GM20000 (cell line): ENCODE measurements at places on chromosomes 7 and 10.

- no peak for DNase-seq
These were observed 225.9 kb downstream of the PAXIP1 start for GRCh38 chr7:154777023-154777422.

DNA sequence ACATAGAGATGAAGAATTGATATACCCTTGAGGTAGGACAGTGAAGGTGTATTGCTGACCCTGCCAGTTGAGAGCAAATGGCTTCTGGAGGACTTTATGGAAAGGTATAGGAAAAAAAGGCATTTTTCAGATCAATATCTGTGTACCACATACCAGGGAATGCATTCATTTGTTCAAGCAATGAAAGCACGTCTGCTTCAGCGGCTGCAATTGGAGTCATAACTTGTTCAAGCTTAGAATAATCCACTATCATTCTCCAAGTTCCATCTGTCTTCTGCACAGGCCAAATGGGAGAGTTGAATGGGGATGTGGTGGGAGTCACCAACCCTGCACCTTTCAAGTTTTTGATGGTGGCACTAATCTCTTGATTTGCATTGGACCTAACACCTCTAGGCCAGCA, 249.6 kb upstream of the PTER start:
- DNase-seq: no peak

GRCh38 chr10:125082881-125083575, 77.3 kb downstream of the CTBP2 start:
- no peak for DNase-seq

DNA sequence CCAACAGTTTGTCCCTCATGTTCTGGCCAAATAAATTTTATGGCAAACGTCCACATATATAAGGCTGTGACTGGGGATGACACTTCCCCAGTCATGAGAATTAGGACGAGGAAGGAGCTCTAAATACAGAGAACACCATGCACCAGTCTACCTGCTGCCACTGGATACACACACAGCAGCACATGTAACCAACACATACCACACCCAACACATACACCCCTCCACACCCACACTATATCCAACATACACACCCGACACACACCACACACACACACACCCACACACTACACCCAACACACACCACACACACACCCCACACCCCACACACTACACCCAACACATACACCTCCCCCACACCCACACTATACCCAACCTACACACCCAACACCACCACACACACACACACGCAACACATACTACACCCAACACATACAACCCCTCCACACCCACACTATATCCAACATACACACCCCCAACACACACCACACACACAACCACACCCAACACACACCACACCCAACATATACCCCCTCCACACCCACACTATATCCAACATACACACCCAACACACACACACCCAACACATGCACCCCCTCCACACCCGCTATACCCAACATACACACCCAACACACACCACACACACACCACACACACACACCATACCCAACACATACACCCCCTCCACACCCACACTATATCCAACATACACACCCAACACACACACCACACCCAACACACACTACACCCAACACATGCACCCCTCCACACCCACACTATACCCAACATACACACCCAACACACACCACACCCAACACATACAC, 74.1 kb downstream of the HIPK2 start:
- DNase-seq: no peak

- DNase-seq: no peak
These were observed 509.5 kb downstream of the CCSER2 start for GRCh38 chr10:84837877-84838276.

DNA sequence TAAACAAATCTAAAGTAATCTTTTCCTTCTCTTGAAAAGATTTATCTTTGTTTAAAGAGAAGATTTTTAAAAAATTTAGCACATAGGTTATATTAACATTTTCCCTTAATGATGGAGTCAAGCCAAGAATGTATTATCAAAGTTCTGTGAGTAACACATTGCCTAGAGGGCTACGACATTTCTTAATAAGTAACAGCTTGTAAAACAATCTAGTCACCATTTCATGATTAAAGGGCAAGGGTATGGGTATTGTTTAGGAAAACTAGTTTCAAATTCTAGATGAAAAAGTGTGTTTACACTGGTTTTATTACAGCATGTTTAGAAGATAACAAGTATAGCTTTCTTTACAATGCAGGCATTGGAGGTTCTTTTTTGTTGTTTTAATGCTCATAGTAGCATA, 28.6 kb upstream of the LAMB4 start:
- DNase-seq: no peak

DNA sequence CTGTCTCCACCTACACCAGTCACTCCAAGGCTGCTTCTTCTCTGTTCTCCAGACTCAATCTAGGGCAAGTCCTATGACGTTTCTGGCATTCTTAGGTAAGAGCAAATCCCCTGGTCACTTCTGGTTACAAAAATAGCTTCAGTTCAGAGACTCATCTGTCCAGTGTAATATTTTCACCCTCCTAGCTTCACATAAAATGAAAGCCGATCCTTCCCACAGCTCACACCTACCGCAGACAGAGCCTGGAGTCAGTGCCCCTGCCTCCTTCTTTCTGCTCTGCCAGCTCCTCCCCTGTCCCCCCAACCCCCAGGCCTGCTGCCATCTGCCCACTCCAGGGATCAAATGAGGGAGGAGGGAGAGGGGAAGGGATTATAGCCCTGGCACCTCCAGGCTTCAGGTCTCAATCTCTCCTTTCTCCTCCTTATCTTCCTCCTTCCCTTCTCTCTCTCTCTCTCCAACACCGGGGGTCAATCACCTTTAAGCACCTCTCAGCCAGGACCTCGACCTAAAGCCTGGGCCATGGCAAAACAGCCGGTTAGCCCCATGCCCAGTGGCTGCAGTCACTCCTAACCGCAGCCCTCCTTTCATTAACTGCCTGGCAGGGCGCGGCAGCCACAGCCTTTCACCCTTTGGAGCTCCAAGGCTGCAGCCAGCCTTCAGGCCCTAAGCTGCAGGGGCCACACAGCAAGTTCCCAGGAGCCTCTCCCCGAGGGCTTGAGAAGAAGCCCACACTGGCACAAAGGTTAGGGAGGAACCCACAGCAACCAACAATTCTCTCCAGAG, 292.6 kb upstream of the MGMT start:
- DNase-seq: no peak

GRCh38 chr10:111967547-111967946, 216.0 kb downstream of the GPAM start:
- DNase-seq: no peak

- no peak for DNase-seq
These were observed 125.0 kb downstream of the FAM53B start for GRCh38 chr10:124619195-124619594.

DNA sequence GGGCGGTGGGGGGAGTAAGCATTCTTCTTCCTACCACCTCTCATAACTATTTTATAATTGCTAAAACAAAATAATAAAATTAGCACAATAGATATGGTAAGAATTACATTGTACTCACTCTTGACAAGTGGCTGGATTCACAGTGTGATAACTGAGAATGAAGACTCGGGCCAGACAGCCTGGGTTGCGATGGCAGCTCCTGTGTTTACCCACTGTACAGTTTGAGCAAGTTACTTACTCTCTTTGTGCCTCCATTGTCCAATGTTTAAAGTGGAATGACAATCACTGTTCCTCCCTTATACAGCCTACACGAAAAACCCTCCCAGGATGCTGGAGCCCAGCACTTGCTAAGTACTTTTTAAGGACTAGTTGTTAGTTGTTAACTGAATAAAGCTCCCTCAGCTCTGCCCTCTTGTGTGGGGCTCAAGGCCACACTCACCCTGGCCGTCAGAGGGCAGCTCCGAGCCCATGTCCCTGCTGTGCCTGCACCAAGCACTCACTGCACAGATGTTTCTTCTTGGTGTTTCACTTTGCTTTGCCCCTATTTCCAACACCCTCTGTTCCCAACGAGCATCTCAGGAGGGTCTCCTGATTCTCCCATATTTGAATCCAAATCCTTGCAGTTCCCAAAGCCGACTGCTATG, 56.4 kb upstream of the NPS start:
- no peak for DNase-seq

DNA sequence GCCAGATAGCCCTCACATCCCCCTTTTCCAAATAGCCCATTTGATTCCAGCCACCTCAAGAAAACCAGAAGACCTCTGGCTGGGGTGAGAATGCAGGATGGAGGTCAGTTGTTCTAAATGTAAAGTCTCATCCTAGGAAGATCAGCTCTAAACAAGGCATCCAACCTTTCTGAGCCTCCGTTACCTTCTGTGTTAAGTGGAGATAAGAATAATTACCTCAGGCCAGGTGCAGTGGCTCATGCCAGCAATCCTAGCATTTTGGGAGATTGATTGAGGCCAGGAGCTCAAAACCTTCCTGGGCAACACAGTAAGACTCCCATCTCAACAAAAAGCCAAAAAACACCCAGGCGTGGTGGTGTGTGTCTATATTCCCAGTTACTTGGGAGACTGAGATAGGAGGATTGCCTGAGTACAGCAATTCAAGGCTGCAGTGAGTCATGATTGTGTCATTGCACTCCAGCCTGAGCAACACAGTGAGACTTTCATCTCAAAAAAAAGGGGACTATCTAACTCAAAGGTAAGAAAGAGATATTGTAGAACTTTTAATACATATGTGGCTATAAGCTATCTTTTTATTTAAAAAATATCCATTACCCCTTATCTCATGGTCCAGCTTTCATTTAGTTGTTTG, 43.5 kb downstream of the PRTFDC1 start:
- no peak for DNase-seq

- no peak for DNase-seq
These were observed 19.3 kb downstream of the VWA2 start for GRCh38 chr10:114258274-114258840.

DNA sequence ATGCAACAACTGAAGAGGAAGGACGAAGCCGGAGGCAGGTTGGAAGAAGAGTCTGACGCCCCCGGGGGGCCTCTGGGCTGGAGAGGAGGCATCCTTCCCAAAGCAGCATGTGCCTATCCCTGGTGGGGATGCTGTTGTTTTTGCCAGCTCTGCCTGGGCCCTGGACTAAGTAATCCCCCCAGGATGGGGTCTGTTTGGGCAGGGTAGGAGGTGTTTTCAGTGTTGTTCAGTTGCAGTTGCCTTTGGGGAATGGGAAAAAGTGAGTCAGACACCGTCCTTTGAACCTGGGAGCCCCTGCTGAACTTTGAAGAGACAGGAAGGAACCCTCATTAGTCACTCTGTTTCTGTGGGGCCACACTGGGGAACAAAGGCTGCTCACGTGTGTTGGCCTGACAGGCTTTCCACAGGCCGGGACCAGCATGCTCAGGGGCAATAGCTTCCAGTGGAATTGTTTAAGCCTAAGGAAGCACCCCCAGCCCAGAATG, 35.2 kb upstream of the GDF10 start:
- DNase-seq: no peak

DNA sequence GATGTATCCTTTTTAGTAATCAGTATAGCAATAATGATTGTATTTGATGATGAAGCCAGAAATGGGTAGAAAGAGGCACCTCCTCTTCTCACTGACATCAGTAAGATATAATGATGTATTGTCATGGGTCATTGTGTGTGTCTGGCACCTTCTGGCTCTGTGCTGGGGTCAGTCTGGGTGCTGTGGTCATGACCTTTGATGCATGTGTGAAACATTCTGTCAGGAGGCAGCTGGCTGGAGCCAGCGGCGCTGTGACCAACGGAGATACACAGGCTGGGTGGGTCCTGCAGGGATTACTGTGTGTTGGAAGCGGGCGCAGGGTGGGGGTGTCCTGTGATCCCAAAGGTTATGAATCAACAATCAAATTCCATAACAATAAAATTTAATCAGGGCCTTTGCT, 35.2 kb downstream of the EEPD1 start:
- DNase-seq: no peak
